ENCODE measurements at places on chromosomes 1 and 21.
A peak's percentile ranks its signal among the peaks of the same experiment; 100 is the strongest.

GRCh38 chr1:41827991-41828570, 90.6 kb downstream of the HIVEP3 start:
- DNase-seq: no peak

- no peak for DNase-seq
These were observed 290.5 kb downstream of the DSCAM start for GRCh38 chr21:40556442-40556968.

- DNase-seq: no peak
These were observed 122.7 kb downstream of the FGGY start for GRCh38 chr1:59419361-59420140.

DNA sequence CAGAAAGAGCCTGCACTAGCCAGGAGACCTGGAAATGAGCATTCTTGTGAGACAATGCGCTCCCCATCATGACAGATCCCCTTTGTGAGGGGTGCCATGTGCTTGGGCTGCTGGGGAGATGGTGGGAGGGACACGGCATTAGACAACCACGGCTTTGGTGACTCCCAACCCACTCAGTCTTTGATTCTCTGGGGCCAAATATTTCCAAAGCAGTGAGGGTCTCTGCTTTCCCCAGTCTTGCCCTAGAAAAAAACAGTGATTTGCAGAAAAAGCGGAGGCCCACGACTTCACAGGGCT, 10.2 kb downstream of the SLC45A3 start:
- no peak for DNase-seq

- no peak for DNase-seq
These were observed 96.1 kb downstream of the LRRC40 start for GRCh38 chr1:70109241-70109640.

DNA sequence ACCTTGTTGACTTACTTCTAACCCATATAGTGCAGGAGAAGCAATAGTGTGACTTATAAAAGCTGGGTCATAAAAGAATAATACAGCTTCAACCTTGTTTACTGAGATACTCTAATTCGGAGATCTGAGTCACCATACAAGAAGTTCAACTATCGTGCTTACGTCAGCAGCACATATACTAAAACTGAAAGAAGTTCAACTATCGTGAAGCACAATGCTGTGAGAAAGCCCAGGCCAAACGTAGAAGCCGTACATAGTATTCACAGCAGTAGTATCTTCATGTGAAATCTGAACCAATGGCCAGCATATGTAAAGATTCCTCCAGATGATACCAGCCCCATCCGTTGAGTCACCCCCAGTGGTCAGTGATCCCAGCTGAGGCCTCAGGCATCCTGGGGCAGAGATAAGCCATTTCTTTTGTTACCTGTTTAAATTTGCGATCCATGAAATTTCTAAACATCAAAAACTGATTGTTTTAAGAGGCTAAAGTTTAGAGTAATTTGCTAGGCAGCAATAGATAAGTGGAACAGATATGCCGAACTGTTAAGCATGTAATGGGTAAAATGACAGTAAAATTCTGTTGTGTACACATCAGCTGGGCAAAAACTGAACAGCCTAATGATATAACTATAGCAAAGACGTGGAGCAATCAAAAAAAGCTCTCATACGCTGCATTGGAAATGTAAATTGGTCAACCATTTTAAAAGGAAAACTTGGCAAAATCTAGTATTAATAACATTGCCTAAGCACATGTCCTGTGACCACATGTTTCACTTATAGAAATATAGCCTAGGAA, 53.9 kb upstream of the SAMD13 start:
- no peak for DNase-seq

DNA sequence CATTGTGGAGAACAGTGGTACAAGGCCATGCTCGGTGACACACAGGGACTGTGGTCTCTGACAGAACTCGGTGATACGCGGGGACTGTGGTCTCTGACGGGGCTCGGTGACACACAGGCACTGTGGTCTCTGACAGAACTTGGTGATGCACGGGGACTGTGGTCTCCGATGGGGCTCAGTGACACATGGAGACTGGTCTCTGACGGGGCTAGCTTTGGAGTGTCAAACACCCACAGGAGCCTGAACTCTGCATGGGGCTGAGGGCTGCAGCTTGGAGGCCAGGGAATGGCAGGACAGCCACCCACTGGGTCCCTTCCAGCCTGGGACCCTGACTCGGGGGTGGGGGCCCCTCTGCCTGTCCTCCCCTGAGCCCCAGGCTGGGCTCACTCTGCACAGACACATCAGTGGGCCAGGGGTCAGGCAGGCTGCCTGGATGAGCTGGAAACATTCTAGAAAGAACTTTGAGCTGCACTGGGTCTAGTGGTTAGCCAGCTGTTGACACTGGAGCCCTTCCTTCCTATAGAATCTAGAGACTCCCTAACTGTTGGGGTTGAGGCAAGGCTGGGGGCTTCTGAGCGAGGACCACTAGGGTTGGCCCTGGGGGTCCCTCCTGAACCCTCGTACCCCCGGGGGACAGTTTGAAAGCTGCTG, 49.8 kb downstream of the DISP3 start:
- no peak for DNase-seq

DNA sequence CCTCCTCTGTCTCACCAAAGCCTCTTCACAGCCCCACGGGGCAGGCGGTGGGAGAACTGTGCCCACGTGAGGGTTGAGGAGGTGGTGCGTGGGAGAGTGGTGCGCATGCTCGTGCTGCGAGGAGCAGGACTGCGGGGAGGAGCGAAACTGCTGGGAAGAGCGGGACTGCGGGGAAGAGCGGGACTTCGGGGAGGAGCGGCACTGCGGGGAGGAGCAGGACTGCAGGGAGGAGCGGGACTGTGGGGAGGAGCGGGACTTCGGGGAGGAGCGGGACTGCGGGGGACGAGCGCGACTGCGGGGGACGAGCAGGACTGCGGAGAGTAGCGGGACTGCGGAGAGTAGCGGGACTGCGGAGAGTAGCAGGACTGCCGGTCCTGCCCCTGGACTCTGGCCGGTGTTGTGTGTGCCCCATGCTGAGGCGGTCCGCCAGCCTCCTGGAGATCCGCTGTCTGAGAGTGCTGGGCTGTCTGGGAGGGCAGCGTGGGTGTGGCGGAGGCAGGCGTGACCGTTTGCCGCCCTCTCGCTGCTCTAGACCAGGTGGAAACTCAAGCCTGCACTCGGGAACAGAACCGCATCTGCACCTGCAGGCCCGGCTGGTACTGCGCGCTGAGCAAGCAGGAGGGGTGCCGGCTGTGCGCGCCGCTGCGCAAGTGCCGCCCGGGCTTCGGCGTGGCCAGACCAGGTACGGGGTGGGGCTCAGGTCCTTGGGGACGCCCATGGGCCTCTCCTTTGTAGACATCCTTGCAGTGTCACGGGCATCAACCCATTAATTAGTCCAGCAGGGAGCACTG, 24.6 kb downstream of the TNFRSF1B start:
- no peak for DNase-seq

GRCh38 chr1:195376190-195376589, 1232.0 kb downstream of the KCNT2 start:
- DNase-seq: no peak

GRCh38 chr21:34623516-34623915, 8.6 kb upstream of the RCAN1 start:
- DNase-seq: no peak

- DNase-seq: no peak
These were observed 75.8 kb upstream of the ZRANB2 start for GRCh38 chr1:71156590-71156989.

DNA sequence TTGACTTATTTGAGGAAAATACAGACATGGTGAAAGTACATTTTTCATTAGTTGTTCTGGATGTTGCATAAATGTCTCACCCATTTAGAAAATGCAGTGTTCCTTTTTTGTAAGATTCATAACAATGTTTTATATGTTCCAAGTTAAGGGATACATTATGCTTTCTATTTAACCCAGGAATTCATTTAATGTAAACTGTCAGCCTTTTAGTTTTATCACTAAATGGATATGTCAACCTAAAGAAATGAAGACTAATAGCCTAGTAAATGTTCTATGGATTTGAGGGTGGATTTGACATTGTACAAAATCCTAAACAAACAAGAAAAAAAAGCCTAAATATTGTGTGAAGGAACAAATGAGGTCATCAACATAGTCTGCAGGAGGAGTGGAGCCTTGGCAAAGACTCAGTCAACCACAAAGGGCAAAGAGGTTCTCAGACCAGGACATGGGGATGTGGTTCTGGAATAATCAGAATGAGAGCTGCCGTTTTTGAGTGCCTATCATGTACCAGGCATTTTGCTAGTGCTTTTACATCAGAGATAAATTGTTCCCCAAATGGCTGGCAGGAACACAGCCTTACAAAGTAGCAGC, 8.8 kb upstream of the INSL5 start:
- DNase-seq: no peak

DNA sequence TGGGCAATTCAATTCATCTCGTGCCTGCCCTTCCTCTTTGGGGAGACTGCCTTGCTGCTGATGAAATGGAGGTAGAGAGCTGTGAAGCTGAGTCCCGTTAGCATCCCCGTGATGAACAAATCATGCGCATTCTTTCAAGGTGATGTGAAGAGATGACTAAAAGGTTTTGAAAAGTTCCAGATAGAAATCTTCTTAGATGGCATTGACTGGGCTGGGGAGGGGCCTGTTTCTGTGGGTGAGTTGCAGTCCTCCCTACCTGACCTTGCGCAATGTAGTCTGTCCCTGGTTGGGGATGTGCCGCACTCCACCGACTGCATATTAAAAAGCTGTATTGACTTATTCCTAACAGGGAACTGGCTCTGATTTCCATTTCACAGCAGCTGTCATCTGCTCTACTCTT, 49.6 kb downstream of the ST6GALNAC3 start:
- DNase-seq: no peak

- no peak for DNase-seq
These were observed 37.8 kb downstream of the SPEN start for GRCh38 chr1:15885269-15885668.

DNA sequence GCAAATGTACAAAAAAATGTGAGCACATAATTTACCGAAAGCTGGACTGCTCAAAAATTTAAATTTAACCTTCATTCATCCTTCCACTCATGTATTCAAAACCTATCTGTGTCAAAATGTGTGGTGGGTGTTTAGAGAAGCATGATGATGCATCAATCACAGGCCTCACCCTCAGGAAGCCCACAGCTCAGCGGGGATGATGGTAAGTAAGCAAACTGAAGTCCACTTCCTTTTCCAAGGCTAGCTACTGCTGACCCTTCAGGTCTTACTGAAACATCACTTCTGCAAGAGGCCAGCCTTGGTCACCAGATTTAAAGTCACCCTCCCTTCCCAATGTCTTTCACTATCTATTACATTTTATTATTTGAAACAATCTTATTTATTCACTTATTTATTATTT, 254.5 kb downstream of the DNM3 start:
- no peak for DNase-seq

GRCh38 chr1:206128196-206128595, 11.0 kb upstream of the AVPR1B start:
- no peak for DNase-seq

DNA sequence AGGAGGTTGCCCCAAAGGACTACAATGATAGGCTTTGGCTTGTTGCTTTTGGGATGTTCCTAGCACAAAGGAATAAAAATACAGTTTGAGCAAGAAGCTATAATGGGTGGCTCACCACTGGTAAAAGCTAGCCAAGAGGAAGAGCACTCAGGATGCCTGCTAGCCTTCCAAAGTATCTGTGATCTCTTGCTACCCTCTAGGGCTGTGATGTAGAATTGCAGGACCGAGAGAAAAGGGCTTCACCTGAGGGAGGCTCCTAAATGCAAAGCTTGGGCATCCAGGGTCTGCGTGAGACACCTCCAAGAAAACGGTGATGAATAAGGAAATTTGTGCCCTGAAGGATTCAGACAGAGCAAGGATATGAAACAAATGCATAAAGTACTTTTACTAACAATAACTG, 17.7 kb downstream of the IVL start:
- no peak for DNase-seq

GRCh38 chr1:203480084-203480483, 4.5 kb downstream of the PRELP start:
- no peak for DNase-seq

DNA sequence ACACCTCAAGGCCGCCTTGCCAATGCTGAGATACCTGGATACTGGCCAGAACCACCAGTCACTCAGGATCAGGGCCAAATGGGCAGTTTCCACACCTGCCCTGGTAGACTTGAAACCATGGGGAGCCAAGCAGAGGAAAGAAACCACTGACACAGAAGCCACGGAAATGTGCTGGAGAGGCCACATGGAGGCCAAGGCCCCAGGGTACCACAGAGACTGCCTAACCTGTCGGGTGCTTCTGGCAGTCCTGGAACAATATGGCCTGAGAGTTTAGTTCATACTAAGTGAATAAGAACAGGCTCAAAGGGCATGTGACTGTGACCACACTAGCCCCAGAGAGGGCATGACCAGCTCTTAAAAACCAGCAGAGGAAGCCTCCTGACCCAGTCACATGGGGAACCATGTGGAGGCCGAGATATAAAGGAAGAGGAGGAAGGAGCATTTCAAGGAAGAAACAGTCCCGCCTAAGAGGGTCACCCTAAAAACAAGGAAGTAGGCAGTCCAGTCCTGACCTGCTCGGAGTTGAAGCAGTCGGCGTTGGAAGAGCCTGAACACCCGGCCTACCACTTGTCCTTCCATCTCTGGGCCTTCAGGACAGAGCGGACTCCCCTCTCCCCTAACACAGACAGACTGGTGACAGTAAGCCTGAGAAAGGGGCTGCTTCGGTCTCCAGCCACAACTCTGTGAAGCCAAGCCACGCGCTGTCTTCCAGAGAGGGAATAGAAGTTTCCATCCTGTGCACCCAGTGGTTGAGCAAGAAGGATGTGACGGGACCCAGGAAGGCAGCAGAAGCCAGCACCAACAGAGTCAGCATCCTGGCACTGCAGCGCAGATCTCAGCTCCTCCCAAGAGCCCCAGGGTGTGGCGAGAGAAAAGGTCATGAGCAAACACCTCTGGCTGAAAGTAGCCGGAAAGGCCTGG, at the start of gene DENND2D:
DENND2D (minus strand) TSS at position 766 of the 921 bp plus-strand sequence; CDS start at position 579, 187 bp downstream.
- peak; percentile 67 for DNase-seq

DNA sequence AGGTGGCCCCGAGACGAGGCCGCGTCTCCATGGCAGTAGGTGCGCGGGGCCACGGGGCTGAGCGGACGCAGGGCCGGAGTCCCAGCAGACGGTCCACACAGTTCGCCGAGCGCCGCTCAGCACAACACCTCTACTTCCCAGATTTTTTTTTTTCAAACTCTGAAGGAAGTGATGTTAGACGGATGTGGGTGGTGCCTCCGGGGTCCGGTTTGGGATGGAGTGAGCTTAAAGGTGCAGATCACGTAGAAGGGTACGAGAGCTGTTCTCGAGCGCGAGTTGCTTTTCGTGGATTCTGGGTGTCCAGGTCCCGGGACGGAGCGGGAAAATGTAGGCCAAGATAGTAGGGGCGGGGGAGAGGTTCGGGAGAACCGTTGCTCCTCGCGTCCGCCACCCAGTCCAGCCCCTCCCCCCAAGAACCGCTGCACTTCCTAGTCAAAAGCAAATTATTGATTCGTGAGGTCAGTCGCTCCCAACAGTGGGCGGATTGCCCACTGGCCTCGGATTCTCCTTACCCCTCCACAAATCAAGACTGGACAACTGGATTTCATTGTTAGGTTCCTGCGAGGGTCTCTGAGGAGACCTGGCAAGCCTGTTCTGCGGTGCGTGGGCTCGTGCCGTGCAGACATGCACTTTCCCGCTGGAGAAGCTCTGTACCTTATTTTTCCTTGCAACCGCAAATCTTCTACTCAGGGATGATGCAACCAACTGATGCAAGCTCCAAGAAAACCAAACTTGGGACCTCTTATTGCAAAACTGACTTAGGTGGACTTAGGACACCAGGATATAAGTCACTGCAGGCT, at the start of gene TXNDC12:
TXNDC12 (minus strand) TSS at position 126 of the 800 bp plus-strand sequence; CDS start at position 31, 95 bp downstream.
- peak; percentile 56 for DNase-seq
